ENCODE measurements at places on chromosomes 4 and X. TPM values are rescaled to one million over a fixed set of nuclear protein-coding genes. Genes with fewer than 3 reads are reported as not detected.

GRCh38 chrX:10101269-10101668 lies 55.5 kb upstream of the CLCN4 start:
- H3K4me3 ChIP-seq, result no peak overlapping the region
- H3K27ac ChIP-seq, result no peak overlapping the region
- DNase-seq, result no peak
- H3K36me3 ChIP-seq, result peaks cover 14% of the 10 kb centered on the region
- H3K4me1 ChIP-seq, result no peaks in the 10 kb centered on the region

- H3K27me3 ChIP-seq, result no peaks in the 10 kb centered on the region
- H3K4me3 ChIP-seq, result no peak overlapping the region
- H3K36me3 ChIP-seq, result peaks cover 13% of the 10 kb centered on the region
- no peak overlapping the region for H3K27ac ChIP-seq
These were observed 37.3 kb downstream of the SEC24D start for GRCh38 chr4:118798658-118799057.

DNA sequence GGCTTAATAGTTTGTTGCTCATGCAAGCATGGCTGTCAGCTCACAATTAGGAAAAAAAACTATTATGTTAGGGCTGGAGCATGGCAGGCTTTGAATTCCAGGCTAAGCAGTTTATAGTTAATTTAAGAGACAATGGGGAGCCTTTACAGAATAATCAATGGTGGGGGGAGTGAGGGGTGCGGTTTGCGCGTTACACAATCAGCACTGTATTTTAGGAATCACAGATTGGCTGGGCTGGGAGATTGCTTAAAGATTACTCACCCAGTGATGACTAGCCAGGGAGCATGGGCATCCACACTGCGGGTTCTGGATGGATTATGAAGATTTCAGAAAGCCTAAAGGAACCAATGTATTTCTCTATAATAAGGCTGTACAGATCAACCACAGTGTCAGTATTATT lies 186.6 kb downstream of the SOX3 start:
- no peak overlapping the region for H3K27ac ChIP-seq
- H3K36me3 ChIP-seq, result no peaks in the 10 kb centered on the region
- peaks cover 3% of the 10 kb centered on the region for H3K27me3 ChIP-seq
- no peak overlapping the region for H3K4me3 ChIP-seq
- DNase-seq, result no peak

DNA sequence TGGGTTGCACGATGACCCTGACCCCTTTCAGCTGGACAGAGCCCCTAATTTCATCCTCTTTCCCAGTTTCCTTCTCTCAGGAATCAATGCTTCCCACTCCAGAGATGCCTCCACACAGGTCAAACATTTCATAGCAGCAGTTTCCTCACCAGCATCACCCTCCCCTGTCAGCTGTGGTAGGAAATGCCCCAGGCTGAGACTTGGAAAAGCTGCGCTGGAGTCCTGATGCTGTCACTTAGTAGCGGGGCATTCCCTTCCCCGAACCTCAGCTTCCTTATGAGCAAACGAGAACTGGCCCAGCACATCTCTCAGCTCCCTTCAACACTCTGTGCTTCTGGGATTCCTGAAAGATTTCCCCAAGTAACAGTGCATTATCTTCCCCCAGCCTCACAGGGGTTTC lies 2.7 kb downstream of the GJB1 start:
- H3K27me3 ChIP-seq, result no peaks in the 10 kb centered on the region
- H3K36me3 ChIP-seq, result peaks cover 4% of the 10 kb centered on the region
- no peak for DNase-seq

- H3K4me3 ChIP-seq, result no peak overlapping the region
- H3K36me3 ChIP-seq, result no peaks in the 10 kb centered on the region
- H3K27ac ChIP-seq, result no peak overlapping the region
- H3K27me3 ChIP-seq, result peaks cover 4% of the 10 kb centered on the region
- no peaks in the 10 kb centered on the region for H3K4me1 ChIP-seq
These were observed 215.1 kb upstream of the PITX2 start for GRCh38 chr4:110837896-110838450.

DNA sequence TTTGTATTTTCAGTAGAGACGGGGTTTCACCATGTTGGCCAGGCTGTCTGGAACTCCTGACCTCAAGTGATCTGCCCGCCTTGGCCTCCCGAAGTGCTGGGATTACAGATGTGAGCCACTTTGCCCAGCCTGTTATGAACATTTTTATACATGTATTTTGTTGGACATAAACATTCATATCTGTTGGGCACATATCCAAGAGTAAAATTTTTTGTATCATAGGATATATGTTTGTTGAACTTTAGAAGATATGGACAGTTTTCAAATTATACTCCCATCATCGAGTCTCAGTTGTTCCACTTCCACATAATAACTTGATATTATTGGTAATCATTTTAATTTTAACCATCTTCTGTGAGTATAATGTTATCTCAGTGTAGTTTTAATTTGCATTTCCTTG lies 23.6 kb downstream of the GLRB start:
- no peak overlapping the region for H3K27ac ChIP-seq
- H3K27me3 ChIP-seq, result no peaks in the 10 kb centered on the region
- H3K36me3 ChIP-seq, result no peaks in the 10 kb centered on the region
- no peak overlapping the region for H3K4me3 ChIP-seq

DNA sequence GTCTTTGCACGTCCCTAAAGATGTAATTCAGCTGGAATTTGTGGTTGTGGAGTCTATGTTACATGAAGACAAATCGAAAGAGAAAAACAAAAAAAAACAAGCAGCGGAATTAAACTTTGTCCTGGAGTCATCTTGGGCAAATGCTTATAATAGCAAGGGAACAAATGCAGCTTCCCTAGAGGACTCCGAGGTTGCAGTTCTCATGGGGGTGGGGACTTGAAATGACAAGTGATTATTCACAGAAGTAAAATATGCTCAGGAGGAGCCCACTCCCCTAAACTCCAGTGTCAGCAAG lies 362.4 kb downstream of the ARHGAP24 start:
- no peak for DNase-seq
- H3K27ac ChIP-seq, result peak overlapping the region; percentile 4
- H3K4me1 ChIP-seq, result peaks cover 10% of the 10 kb centered on the region
- no peaks in the 10 kb centered on the region for H3K27me3 ChIP-seq

- H3K4me3 ChIP-seq, result no peak overlapping the region
- DNase-seq, result peak; percentile 23
- peaks cover 4% of the 10 kb centered on the region for H3K4me1 ChIP-seq
- H3K27me3 ChIP-seq, result no peaks in the 10 kb centered on the region
- H3K27ac ChIP-seq, result peak overlapping the region; percentile 24
These were observed 1467.4 kb downstream of the C4orf33 start for GRCh38 chr4:130563185-130563888.

DNA sequence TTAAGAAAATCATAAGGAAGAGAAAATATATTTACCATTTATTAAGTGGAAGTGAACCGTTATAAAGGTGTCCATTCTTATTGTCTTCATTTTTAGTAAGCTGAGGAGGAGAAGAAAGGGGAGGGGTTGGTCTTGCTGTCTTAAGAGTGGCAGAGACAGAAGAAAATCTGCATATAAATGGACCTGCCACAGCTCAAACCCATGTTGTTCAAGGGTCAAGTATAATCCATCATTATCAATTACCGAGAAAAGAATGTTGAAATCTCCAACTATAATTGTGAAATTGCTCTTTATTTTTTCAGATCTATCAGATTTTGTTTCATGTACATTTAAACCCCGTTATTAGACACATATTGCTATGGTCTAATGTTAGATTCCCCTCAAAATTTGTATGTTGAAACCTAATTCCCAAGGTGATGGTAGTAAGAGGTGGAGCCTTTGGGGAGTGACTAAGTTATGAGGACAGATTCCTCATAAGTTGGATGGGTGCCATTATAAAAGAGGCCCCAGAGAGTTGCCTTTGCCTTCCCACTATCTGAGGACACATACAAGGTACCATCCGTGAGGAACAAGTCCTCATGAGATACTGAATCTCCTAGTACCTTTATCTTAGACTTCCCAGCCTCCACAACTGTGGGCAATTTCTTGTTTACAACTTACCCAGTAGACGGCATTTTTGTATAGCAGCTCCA lies 58.5 kb upstream of the SMAD1 start:
- peaks cover 2% of the 10 kb centered on the region for H3K4me1 ChIP-seq
- no peak for DNase-seq
- H3K27me3 ChIP-seq, result no peaks in the 10 kb centered on the region
- H3K36me3 ChIP-seq, result peaks cover 2% of the 10 kb centered on the region
- no peak overlapping the region for H3K4me3 ChIP-seq

GRCh38 chrX:51024106-51024696 lies 113.7 kb downstream of the BMP15 start:
- no peak for DNase-seq
- no peaks in the 10 kb centered on the region for H3K27me3 ChIP-seq
- H3K36me3 ChIP-seq, result no peaks in the 10 kb centered on the region
- H3K4me1 ChIP-seq, result peaks cover 10% of the 10 kb centered on the region

GRCh38 chr4:113700602-113701150 lies 60.9 kb downstream of the CAMK2D start:
- no peak overlapping the region for H3K4me3 ChIP-seq
- H3K27me3 ChIP-seq, result no peaks in the 10 kb centered on the region
- no peak for DNase-seq
- H3K36me3 ChIP-seq, result peaks cover 2% of the 10 kb centered on the region
- peaks cover 9% of the 10 kb centered on the region for H3K4me1 ChIP-seq
- peak overlapping the region; percentile 74 for H3K27ac ChIP-seq

DNA sequence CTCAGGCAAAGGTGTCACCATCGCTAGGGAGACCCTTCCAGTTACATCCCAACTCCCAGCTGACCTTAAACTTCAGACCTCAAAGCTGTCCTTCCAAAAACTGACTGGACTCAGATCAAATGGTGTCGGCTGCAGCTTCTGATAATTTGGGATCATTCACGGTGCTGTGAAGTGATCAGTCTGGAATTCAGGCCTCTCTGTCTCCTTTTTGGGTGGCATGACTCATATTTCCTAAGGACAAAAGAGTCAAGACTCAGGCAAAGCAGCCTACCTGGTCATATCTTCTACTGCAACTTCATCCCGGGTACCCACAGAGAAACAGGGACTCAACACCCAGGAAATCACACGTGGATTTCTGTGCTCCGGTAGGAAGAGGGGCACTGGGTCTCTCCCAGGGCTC lies 87.6 kb downstream of the SORCS2 start:
- peaks cover 42% of the 10 kb centered on the region for H3K27me3 ChIP-seq
- no peak overlapping the region for H3K4me3 ChIP-seq
- no peaks in the 10 kb centered on the region for H3K4me1 ChIP-seq
- DNase-seq, result no peak
- H3K36me3 ChIP-seq, result no peaks in the 10 kb centered on the region
- H3K27ac ChIP-seq, result no peak overlapping the region

DNA sequence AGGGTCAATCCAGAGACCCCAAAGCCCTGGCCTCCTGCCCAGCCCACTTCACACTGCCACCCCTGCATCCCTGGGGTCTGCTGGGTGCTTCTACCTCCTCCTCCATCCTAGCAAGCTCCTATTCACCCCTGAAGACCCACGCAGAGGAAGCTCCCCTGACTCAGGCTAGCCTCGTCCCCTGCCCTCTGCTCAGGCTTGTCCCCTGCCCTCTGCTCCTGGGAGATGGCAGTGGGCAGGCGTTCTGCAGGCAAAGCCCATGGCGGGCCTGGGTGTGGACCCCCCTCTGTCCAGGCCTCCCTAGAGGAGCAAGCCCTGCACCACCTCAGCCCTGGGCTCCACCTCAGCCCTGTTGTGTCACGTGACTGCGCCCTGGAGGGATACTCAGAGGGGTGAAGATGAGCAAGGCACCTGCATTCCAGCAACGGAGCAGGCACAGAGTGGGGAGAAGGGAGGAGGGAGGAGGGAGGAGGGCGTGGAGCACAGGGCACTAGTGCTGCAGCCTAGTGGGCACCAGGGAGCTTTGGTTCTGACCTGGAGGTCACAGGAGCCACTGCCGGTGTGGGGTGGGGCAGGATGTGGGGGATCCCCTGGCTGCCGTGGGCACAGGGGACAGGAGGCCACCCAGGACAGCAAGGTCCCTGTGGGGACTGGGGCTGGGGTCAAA lies 27.6 kb upstream of the FGFR3 start:
- no peak overlapping the region for H3K27ac ChIP-seq
- H3K4me3 ChIP-seq, result no peak overlapping the region
- no peak for DNase-seq
- no peaks in the 10 kb centered on the region for H3K27me3 ChIP-seq
- no peaks in the 10 kb centered on the region for H3K36me3 ChIP-seq
- peaks cover 17% of the 10 kb centered on the region for H3K4me1 ChIP-seq

GRCh38 chr4:54971474-54971950 lies 153.9 kb downstream of the KDR start:
- no peaks in the 10 kb centered on the region for H3K4me1 ChIP-seq
- no peaks in the 10 kb centered on the region for H3K36me3 ChIP-seq
- H3K27me3 ChIP-seq, result peaks cover 14% of the 10 kb centered on the region
- no peak overlapping the region for H3K4me3 ChIP-seq

- no peaks in the 10 kb centered on the region for H3K27me3 ChIP-seq
- no peak overlapping the region for H3K27ac ChIP-seq
- H3K4me1 ChIP-seq, result peaks cover 5% of the 10 kb centered on the region
- no peak overlapping the region for H3K4me3 ChIP-seq
- DNase-seq, result no peak
These were observed 148.2 kb downstream of the LDB2 start for GRCh38 chr4:16750216-16750615.

DNA sequence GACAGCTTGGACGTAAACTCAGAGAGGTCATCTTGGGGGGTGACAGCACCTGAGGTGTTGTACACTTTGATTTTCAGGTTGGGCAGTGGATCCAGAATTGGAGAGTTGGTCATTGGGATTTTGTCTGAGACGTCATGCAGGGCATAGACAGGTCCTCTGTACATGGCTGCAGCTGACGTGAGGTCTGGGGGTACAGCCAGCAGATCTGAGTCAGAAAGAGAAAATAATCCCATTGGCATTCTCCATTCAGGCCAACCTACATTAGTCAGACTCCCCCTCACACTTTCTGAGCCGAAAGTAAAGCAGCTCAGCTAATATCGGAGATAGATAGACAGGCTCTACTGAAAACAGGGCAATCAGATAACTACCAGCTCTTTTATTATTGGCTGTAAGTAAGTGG lies 329.7 kb downstream of the UNC5C start:
- peaks cover 33% of the 10 kb centered on the region for H3K36me3 ChIP-seq
- H3K4me3 ChIP-seq, result no peak overlapping the region
- no peaks in the 10 kb centered on the region for H3K27me3 ChIP-seq
- H3K27ac ChIP-seq, result peak overlapping the region; percentile 38

- no peak overlapping the region for H3K27ac ChIP-seq
- H3K27me3 ChIP-seq, result no peaks in the 10 kb centered on the region
These were observed 568.6 kb upstream of the BOD1L1 start for GRCh38 chr4:14196131-14196530.

GRCh38 chrX:25383196-25383595 lies 367.4 kb upstream of the ARX start:
- H3K27me3 ChIP-seq, result no peaks in the 10 kb centered on the region
- H3K36me3 ChIP-seq, result no peaks in the 10 kb centered on the region
- H3K4me3 ChIP-seq, result no peak overlapping the region
- H3K27ac ChIP-seq, result no peak overlapping the region
- DNase-seq, result no peak
- no peaks in the 10 kb centered on the region for H3K4me1 ChIP-seq

- peak overlapping the region; percentile 92 for H3K4me3 ChIP-seq
- H3K27ac ChIP-seq, result peak overlapping the region; percentile 99
- DNase-seq, result peak; percentile 12
- no peaks in the 10 kb centered on the region for H3K36me3 ChIP-seq
These were observed 1.4 kb downstream of the RPS6KA3 start for GRCh38 chrX:20265221-20265725.

Gene INTU
- total RNA-seq, result 18.8 TPM

Gene EFNB1
- total RNA-seq, result 16.9 TPM

Gene MAB21L2
- total RNA-seq, result 0.51 TPM

Gene RXFP1
- not detected for total RNA-seq

Gene MGAT4D
- total RNA-seq, result not detected

Gene SYTL5
- total RNA-seq, result 9.7 TPM

Gene SPANXN4
- not detected for total RNA-seq
